HTR-8/SVneo (cell line): ENCODE measurements at places on chromosomes 16 and 17.

GRCh38 chr16:54890381-54890780 is 40.3 kb upstream of the IRX5 start:
- DNase-seq = no peak

- peak; percentile 84 for DNase-seq
Observed at GRCh38 chr17:46044286-46044928, 45.4 kb downstream of the STH start.

- no peak for DNase-seq
Observed at GRCh38 chr17:81514739-81515529, 2.3 kb upstream of the ACTG1 start.

DNA sequence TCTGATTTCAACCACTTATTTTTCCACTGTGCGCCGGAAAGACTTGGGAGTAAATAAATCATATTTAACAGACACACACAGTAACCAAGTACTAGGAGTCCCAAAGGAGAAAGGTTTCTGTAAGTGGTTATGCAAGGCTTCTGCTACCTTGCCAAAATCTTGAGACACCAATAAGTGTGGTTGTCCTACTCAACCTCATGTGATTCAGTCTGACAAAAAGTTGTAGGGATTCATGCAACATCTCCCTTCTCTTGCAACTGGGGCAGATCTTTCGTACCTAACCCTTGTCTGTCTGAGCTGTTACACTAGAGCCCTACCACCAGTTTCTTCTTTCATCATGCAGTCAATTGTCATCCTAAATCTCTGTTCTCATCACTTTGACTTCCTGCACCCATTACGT is 69.9 kb upstream of the NUDT7 start:
- no peak for DNase-seq

- no peak for DNase-seq
Observed at GRCh38 chr16:75620326-75621169, 2.5 kb downstream of the ADAT1 start.

DNA sequence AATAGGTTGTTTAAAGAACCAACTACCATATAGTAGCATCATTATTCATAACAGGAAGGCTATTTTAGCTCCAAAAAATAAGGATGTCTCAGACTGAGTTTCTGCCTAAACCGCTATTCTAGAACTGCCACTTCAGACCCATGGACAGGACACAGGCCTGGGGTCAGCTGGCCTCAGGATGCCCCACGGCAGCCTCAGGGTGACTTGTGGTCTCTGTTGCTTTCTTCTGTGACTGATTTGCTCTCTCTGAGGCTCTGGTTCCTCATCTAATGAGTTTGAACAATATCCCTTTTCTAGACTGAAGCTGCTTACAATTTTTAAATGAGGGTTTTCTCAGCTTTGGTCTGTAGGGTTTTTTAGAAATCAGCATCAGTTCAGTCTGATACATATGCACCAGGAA is 31.8 kb upstream of the IRF8 start:
- no peak for DNase-seq

DNA sequence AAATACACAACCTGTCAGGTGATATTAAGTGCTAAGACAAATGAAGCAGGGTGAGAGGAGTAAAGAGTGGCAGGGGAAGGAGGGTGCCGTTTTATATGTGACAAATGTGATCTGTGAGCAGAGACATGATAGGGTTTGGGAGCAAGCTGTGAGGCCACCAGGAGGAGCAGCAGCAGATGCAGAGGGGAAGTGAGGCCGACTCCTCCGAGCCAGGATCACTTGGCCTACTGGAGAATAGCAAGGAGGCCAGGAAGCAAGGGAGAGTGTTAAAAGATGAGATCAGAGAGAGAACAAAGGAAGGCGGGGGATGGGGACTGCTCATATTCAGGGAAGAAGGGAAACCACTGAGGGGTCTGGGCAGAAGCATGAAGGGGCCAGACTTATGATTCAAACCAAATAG is 129.4 kb downstream of the TANGO6 start:
- DNase-seq = peak; percentile 60

GRCh38 chr17:20948984-20949777 is 93.6 kb downstream of the USP22 start:
- no peak for DNase-seq

- DNase-seq = no peak
Observed at GRCh38 chr17:59785091-59785799, 77.8 kb downstream of the VMP1 start.

- DNase-seq = no peak
Observed at GRCh38 chr16:445566-445965, 20.1 kb downstream of the RAB11FIP3 start.
